Naive thymus-derived CD8-positive, alpha-beta T cell (primary cell): ENCODE measurements at places on chromosomes 11 and 22. TPM values are rescaled to one million over a fixed set of nuclear protein-coding genes. Genes with fewer than 3 reads are reported as not detected.

- H3K36me3 ChIP-seq: no peaks in the 10 kb centered on the region
- DNase-seq: no peak
- H3K27me3 ChIP-seq: no peaks in the 10 kb centered on the region
- no peak overlapping the region for H3K4me3 ChIP-seq
These were observed 51.1 kb downstream of the LIF start for GRCh38 chr22:30195245-30196140.

MMP8 gene
- not detected for total RNA-seq

- H3K4me3 ChIP-seq: no peak overlapping the region
- no peaks in the 10 kb centered on the region for H3K27me3 ChIP-seq
- no peaks in the 10 kb centered on the region for H3K4me1 ChIP-seq
- no peak for DNase-seq
These were observed 430.4 kb downstream of the TBC1D22A start for GRCh38 chr22:47192651-47193437.

WT1 gene
- not detected for total RNA-seq

DNA sequence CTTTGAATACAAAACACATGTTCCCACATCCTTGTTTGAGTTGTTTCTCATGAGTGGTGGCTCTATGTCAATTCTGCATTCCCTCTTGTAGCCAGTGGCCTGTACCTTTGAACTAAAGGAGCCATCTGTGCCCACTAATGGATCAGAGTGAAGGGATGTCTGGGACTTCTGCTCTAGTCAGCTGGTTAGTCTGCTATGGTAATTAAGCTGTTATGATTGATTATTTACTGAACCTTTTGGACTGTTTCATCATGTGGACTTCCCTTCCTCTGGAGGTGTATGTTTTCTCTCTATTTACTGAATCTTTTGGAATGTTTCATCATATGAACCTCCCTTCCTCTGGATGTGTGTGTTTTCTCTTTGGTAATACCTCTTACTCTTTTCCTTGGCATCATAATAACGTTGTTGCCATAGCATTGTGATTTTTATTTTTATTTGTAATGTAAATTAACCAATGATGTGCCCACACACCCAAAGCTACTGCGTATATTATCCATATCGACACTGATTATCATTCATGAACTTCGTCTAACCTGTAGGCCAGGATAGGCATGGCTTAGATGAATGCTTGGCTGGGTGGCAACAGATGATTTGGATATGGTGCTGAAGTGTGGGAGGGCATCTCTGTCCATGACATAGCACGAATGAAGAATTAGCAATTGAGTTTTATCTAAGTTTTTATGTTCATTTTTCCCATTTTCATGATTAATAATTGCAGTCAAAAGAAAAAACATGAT is 112.3 kb upstream of the SORL1-AS1 start:
- no peak overlapping the region for H3K4me3 ChIP-seq
- H3K36me3 ChIP-seq: peaks cover 25% of the 10 kb centered on the region
- H3K4me1 ChIP-seq: peaks cover 27% of the 10 kb centered on the region
- no peak for DNase-seq
